ENCODE measurements at places on chromosomes 5 and 9. TPM values are rescaled to one million over a fixed set of nuclear protein-coding genes. Genes with fewer than 3 reads are reported as not detected.

HEMGN gene
- not detected for total RNA-seq

GOLM1 gene
- total RNA-seq = 16.2 TPM

SPATA6L gene
- total RNA-seq = 3.9 TPM

EMB gene
- total RNA-seq = 42.6 TPM

KCNN2 gene
- 0.21 TPM for total RNA-seq

SMIM27 gene
- 2.2 TPM for total RNA-seq

NPR3 gene
- total RNA-seq = 2.9 TPM

SMIM33 gene
- total RNA-seq = not detected

CYLC2 gene
- total RNA-seq = not detected

GAPT gene
- total RNA-seq = not detected

CAVIN4 gene
- under 0.01 TPM for total RNA-seq

CATSPER3 gene
- not detected for total RNA-seq

PLAC8L1 gene
- 0.43 TPM for total RNA-seq

OR2K2 gene
- not detected for total RNA-seq

Data from tracheal epithelial cell (primary cell).